Germinal center (tissue), 1 donor: ENCODE measurements at places on chromosomes 2 and 18.
A peak's percentile ranks its signal among the peaks of the same experiment; 100 is the strongest.

GRCh38 chr2:47310801-47311560, 92.0 kb upstream of the MSH2 start:
- DNase-seq: peak; percentile 33

GRCh38 chr2:228083131-228083530, 98.4 kb downstream of the SPHKAP start:
- DNase-seq: no peak

DNA sequence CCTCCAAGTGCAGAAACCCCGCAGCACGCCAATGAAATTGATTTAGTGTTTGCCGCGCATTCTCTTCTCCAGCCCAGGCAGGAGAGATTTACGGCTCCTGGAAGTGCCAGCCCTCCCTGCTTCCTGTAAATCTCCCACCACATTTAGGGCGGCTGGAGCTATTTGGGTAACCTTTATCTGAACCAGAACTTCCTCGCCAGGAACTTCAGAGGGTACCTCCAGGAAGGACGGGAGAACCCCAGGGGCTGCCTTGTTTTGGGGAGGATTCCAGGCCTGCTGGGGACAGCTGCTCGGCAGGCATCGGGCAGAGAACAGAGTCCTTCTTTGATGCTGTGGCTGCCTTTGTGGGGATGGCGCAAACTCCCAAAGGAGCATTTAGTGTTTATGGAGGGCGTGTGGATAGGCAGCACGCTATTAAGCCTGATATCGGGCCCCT, 122.0 kb upstream of the MYCN start:
- DNase-seq: no peak

DNA sequence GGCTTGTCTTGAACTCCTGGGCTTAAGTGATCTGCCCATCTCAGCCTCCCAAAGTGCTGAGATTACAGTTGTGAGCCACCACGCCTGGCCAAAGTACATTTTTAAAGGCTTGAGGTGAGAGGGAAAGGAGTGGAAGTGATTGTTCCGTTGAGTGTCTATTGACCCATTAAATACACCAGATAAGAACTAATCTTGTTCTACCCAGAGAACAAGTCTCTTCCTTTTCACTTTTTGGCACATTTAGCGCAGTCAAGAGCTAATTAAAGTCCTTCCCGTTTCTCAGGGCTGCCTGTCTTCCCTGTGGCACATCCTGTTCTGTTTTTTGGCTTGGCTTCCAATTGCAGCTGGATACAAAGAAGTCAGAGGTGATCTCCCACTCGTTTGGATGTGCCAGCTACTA, 172.3 kb downstream of the ALPK2 start:
- DNase-seq: no peak

- DNase-seq: no peak
These were observed 165.0 kb upstream of the NCKAP5 start for GRCh38 chr2:133732982-133733900.

DNA sequence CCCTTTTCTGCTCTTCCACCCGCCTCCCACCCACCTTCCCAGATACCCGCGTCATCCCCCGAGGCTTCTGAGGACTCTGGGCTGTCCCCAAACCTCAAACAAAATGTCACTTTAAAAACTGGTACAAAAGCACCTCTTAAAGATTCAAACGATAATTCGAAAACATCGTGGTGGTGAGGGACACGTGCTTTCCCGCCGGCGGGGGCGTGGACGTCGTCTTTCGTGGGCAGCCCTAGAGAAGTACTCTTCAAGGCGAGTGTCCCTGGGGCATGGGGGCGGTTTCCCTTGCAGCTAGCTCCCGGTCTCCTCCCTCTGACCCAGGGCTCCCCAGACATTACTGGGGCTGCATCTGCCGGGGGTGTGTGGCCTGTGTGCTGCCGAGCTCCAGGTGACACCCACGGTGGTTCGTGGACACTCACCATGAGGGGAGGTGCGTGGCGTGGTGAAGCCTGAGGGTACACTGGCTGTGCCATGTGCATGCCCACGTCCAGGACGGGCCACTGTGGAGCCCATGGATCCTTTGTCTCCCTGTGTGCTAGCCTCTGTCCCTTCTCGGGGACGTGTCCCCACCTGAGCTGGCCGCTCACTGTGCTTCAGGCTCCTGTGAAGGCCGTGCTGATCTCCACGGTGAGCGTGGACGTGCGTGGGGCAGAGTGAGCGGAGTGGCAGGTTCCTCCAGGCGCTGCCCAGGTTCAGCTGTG, 117.8 kb downstream of the NFATC1 start:
- no peak for DNase-seq

DNA sequence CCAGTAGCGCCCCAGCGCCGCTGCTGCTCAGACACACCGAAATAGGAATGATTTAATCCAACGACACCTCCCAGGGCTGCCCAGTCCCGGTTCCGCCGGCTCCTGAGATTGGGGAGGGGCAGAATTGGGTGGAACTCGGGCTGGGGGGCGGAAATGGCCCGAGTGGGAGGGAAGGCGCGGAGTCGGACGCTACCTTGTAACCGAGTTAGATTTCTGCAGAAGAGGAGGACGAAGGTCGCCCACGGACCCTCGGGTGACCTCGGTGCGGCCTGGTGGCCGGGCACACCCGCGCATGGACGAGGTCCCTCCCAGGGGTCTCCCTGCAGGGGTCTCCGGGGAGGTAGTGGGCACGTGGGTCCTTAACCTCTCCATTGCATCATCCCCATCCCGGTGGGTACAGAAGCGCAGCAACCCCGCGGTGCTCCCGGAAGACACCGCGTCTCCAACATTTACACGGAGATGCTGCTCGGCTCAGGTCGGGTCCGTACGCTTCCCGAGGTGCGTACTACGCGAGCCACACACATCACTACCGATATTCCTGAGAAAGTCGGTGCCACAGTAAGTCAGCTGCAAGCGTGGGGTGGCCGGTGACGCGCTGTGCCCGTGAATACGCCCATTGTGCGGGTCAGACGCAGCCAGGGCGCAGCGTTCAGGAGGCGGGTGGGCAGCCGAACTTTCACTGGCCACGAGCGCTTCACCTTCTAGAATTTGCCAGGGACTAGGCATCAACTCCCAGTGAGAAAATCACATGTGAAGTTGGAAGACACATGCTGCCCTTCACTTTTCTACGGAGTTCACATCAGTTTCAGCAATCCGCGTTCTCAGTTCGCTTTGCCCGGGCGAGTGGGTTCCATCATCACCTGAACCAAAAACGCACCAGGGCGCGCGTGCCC, 3.0 kb downstream of the ZNF516 start:
- peak; percentile 26 for DNase-seq

- no peak for DNase-seq
These were observed 255.7 kb downstream of the DSEL start for GRCh38 chr18:67260841-67261240.
